ENCODE measurements at places on chromosomes 16 and 17.

- DNase-seq: no peak
Measured at GRCh38 chr16:56606476-56607108, 1.8 kb upstream of the MT2A start.

DNA sequence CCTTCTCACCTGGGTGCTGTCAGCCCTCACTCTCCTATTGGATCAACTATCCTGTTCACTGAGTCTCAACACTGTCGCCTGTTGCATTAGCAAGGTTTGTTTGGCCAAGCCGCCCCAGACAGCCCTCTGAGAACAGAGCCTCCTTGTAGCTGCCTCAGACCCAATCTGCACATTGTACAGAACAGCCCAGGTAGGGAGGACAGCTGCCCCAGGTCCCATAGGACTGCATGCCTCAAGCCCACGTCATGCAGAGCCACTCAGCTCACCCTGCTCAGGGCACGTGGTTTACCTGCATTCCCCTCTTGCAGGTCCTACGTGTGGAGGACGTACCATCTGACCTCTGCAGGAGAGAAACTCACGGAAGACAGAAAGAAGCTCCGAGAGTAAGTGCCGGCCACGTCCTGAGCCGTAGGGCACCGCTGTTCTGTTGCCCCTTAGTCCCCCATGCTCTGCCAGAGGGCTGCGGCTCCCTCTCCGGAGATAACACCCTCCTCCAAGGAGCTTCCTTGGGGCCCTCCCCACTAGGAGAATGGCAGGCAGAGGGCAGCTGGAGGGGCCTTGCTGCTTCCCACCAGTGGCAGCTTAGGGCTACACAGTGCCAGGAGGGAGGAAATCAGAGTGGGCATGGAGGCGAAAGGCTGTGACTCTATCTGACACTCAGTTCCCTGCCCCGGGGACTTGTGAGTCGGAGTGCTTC, 2.8 kb downstream of the SNRNP25 start:
- DNase-seq: no peak

DNA sequence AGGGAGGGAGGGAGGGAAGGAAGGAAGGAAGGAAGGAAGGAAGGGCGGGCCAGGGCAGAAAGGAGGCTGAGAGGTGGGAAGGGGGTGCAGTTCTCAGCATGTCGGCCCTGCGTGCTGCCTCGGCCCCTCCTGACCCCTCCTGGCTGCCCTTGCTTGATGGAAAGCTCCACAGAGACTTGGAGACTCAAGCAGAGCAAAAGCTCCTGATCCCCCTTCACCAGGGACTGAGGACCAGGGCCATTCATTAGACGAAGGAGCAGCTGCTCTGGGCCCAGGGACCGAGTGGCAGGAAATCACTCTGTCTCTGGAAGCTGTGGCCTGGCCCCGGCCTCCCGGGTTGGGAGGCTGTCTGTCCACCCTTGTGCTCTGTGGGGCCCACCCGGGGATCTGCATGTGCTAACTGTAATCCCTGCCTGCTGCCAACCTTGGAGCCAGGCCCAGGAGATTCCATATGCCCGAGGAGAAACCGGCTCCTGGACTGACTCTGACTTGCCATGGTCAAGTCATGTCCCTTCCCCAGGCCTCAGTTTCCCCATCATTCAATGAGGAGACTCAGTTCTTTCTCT, 27.4 kb upstream of the C1QL1 start:
- no peak for DNase-seq

DNA sequence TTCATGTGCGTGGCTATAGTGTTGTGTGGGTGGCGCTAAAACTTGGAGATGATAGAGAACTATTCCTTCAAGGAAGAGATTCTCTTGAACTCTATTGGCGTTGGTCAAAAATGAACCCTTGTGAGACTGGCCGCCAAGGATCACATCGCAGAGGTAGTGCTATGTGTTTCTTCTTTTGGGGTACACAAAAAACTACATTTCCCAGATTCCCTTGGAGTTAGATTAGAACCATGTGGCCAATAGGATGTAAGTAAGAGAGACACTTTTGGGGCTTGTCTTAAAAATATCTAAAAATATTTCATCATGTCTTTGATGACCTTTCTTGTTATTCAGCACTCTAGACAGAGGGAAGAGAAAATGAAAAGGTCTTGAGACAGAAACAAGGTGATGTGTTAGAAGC, 25.4 kb upstream of the DYNLRB2 start:
- DNase-seq: no peak

- DNase-seq: no peak
Measured at GRCh38 chr16:53207810-53208752, 153.3 kb downstream of the CHD9 start.

DNA sequence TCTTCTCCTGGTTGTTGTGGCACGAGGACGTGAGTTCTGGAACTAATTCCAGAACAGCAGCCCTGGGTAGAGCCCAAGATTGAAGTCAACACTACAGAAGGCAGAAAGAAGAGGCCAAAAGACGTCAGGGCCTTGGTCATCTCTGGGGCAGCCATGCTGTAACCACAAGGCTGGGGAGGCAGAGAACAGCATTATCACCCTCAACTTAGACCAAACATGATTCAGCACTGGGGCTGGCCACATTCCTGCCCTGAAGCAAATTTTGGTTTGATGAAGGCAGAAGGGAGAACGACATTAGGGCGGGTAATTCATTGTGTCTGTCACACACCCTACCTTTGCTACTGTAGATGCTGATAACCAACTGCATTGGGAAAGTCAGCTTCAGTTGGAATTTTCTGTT, 9.7 kb upstream of the ALOX15B start:
- no peak for DNase-seq

DNA sequence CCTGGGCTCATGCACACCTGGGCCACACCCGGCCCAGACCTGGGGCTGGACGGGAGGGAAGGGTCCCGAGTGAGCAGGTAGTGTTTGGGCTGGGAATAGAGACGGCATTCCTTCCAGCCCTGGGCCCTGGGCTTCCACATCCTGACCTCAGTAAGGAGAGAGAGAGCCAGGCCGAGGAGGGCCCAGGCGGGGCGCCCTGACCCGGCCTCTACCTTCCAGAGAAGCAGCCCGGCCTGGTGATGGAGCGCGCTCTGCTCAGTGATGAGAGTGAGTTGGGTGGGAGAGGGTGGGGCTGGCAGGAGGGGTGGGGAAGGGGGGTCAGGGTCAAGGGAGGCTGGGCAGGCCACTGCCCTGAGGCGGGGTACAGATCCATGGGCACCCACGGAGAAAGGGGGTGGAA, 13.6 kb upstream of the MYO15B start:
- DNase-seq: no peak

DNA sequence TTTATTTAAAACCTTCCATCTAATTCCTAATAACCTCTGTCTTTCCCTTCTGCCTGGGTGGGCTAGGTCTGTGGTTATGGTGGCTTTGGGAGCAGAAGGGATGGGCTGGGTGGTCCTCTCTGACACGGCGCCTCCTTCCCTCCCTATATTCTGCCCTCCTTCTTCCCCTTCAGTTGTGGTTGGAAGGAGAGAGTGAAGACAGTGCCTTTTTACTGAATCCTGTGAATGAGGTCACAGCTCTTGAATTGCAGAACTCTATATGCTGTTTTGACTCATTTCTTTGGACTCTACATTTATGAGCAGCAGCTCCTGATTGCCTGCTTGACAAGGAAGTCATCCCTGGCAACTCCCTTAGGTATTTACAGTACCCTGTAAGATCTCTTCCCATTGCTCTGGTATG, 256.0 kb upstream of the ELAC2 start:
- DNase-seq: no peak

- DNase-seq: peak; percentile 4
Measured at GRCh38 chr16:24580665-24581064, 41.3 kb downstream of the RBBP6 start.

- DNase-seq: no peak
Measured at GRCh38 chr17:13986855-13987254, 82.4 kb upstream of the COX10 start.

DNA sequence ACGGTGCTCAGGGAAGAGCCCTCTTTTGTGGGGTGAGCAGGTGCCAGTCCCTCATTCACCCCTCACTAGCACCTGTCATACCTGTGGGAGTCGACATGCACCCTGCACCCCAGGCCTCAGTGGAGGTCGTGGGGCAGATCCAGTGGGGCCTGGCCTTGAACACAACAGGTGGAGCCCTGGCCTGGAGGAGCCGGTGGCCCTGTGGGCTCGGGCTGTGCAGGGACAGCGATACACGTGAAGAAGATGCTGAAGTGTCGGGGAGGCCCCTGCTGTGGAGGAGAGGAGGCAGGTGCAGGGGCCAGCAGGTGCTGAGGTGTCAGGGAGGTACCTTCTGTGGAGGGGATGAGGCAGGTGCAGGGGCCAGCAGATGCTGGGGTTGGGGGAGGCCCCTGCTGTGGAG, 31.8 kb downstream of the ZNF750 start:
- DNase-seq: no peak

DNA sequence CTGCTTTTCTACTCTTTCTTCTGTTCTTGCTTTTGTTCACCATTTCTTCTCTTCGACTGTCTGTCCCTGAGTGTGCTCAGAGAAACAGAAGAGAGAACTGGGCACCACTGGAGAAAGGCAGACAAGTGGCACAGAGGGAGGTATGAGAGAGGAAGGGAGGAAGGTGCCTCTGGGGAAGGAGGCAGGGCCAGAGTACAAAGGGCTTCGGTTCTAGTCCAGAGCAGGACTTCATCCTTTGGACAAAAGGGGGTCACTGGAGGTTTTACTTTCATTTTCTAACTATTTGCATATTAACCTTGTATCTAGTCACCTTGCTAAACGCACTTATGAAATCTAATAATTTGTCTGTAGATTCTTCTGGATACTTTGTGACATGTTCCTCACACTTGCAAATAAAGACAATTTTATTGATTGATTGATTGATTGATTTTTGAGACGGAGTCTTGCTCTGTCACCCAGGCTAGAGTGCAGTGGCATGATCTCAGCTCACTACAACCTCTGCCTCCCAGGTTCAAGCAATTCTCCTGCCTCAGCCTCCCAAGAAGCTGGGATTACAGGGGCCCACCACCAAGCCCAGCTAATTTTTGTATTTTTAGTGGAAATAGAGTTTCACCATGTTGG, 13.5 kb downstream of the ITGB4 start:
- no peak for DNase-seq

GRCh38 chr17:6064868-6065267, 5.3 kb upstream of the WSCD1 start:
- no peak for DNase-seq

- DNase-seq: no peak
Measured at GRCh38 chr17:51079049-51079448, 41.6 kb downstream of the SPAG9 start.

DNA sequence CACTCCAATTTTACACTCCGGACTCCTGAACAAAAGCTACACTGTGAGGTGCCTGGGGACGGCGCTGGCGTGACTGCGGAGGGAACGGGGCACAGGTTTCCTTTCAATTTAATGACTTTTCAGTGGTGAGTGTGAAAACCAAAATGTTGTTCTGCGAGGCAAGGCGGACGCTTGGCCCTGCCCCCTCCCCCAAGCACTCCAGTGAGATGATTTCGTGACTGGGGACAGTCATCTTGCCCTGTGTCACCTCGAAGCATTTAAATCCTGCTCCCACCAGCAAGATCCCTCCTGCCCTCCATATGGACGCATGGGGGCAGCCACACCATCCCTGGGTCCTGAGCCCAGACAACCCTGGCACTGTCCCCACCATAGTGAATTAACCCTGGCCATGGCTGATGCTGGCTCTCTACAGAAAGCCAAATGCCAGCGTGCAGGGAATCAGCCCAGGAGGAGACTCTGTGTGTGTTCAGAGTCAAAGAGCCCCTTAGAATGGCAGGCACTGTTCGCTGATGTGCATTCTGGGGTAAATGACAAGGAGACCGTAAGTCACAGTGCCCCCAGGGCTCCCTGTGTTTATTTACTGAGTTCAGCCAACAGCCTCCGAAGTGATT, 41.0 kb downstream of the C16orf95 start:
- no peak for DNase-seq

GRCh38 chr16:2082983-2083364, 35.2 kb downstream of the TSC2 start:
- no peak for DNase-seq

GRCh38 chr16:71927383-71927782, 32.1 kb downstream of the IST1 start:
- DNase-seq: peak; percentile 67

DNA sequence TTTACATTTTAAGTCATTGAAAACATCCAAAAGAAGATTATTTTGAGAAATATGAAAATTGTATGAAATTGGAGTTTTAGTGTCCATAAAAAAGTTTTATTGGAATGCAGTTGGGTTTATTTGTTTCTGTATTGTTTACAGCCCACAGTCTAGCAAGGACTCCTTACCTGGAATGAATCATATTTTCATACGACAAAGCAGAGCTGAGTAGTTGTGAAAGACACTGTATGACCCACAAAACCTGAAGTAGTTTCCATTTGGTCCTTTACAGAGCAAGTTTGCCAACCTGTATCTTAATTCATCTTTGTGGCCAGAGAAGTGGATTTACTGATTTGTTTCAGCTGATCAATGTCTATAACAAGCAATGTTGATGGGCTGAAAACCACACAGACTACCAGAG, 10.3 kb downstream of the CCL18 start:
- DNase-seq: no peak

DNA sequence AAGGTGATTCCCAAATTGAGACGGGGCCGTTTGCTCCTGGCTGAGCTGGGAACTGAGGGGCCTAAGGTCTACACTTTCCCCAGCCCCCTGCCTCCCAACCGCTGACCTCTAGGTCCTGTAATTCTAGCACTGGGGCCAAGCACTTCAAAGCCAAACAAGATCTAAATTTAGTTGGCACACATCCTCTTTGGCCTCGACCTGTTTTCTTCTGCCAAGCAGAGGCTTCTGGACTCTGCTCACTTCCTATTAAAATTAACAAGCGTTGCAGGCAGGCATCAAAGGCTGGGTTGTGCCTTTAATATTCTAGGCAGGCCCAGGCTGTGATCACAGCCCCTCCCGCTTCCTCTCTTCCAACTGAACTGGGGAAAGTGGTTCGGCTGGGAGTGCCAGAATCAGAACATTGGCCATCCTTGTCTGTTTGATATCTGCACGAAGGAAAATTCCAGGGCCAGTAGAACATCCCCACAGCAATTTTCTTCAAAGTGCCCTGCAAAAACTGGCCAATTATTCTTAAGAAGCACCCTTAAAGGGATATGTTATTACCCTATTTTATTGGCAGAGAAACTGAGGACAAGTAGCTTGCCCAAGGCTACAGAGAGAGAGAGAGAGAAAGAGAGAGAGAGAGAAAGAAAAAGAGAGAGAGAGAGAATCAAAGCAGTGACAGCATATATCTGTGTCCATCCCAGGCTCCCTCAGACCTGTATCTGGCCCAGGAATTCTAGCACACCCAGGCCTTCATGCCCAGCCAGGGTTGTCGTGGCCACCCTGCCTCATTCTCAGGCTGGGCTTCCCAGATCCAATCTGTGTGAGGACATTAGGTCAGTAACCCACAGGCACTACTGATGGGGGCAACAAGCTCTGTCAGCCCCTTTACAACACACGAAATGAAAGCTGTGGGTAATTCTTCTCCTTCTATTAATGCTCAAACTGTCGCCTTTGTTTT, 12.8 kb upstream of the MT4 start:
- no peak for DNase-seq

- DNase-seq: no peak
Measured at GRCh38 chr16:73605309-73605708, 557.4 kb upstream of the ZFHX3 start.

- DNase-seq: no peak
Measured at GRCh38 chr17:73921306-73921705, 277.1 kb upstream of the SDK2 start.
